ENCODE measurements at places on chromosomes 3 and 15. TPM values are rescaled to one million over a fixed set of nuclear protein-coding genes. Genes with fewer than 3 reads are reported as not detected.

DNA sequence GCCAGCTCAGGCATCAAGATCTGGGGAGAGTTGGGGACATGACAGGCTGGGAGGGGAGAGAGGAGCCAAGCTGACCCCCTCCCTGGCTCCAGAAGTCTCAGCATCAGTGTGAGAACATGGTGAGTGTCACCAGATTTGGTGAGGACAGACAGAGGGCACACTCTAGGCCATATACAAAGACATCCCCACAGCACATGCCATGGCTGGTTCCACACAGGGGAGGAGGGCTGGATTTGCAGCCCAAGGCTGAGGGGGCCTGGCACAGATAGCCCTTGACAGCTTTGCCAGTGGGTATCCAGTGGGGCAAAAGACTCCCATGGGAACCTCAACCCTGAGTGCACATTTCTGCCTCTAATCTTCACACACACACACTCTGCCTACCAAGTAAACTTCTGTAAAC is 10.1 kb upstream of the ANKRD63 start:
- no peaks in the 10 kb centered on the region for H3K27me3 ChIP-seq
- H3K4me1 ChIP-seq: no peaks in the 10 kb centered on the region
- no peak overlapping the region for H3K27ac ChIP-seq

DNA sequence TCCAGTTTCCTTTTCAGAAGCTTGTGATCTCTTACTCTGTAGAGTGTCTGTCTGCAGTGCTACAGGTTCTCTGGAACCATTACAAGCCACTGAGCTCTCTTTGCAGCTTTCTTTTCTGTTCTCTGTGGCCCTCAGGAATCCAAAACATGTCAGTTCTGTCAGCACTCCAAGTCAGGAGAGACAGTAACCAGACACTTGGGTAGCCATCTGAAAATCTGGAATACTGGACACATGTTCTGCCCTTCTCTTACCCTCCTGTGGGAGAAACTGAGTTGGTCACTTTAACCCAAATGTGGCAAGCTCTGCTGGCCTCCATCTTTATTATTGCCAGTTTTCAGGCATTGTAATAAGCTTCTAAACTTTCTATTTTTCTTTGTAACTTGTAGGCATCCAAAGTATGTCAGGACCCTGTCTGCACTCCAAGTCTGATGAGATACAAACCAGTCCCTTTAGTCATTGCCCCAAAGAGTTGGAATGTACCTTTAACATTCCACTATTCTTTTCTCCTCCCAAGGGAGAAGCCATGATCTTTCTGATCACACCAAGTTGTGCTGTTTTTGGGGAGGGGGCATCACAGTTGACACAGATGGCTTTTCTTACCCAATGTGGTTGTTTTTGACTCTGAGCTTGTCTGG is 183.7 kb downstream of the DPH6 start:
- no peak for DNase-seq
- H3K4me3 ChIP-seq: no peak overlapping the region
- no peaks in the 10 kb centered on the region for H3K4me1 ChIP-seq
- no peaks in the 10 kb centered on the region for H3K36me3 ChIP-seq
- no peaks in the 10 kb centered on the region for H3K27me3 ChIP-seq

DNA sequence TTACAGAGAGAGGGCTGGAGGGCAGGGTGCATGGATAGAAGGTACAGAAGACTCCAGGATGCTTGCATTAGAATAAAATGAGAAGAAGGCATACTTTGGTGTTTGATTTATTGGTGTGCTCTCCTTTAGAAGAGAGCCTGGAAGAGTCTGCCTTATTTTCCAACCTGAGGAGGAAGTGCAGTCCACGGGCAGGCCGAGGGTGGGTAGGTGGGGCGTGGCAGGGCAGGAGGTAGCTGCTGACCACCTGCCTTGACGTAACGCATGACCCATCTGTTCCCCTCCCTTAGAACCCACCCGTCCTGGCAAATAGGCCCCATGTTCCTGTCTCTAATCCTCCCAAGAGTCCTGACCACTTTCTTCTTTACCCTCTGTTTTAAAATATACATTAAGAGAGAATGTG is 222.3 kb upstream of the LYSMD4 start:
- peaks cover 7% of the 10 kb centered on the region for H3K27me3 ChIP-seq
- no peaks in the 10 kb centered on the region for H3K36me3 ChIP-seq
- no peak overlapping the region for H3K27ac ChIP-seq

DNA sequence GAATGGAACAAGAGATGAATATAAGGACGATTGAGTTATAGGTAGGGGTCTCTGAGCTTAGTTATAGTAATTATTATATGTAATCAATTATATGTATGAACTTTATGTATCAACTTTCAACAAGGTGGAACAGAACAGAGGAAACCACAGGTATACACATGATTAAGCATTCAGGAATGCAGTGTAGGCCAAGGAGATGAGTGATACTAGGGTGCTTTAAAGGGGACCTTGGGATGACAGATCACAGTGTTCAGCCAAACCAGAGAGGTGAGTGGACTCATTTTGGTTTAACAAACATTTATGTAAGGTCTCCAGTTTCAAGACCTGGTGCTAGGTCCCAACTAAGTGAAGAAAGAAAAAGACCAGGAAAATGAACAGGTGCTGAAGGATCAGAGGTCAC is 895.5 kb downstream of the ROBO2 start:
- no peak overlapping the region for H3K27ac ChIP-seq
- H3K4me1 ChIP-seq: no peaks in the 10 kb centered on the region
- H3K4me3 ChIP-seq: no peak overlapping the region

DNA sequence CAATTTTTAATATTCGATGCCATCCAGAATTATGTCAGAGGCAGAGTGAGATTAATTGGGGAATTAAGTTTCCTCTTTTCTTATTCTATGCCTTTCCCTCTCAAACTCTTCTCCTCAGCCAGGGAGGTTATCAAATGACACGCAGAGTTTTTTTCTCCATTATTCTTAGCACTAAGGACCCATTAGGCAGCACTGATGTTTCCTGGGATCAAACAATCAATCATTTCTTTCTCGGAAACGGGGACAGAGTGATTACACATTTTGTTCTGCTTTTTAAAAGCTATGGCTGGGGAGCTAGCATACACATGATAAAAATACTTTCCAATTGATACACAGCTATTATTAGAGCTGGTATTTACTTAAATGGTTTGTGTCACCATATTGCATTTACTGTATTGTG is 35.3 kb upstream of the PSMD6 start:
- H3K4me1 ChIP-seq: no peaks in the 10 kb centered on the region
- no peaks in the 10 kb centered on the region for H3K36me3 ChIP-seq
- H3K27me3 ChIP-seq: peaks cover 30% of the 10 kb centered on the region
- H3K4me3 ChIP-seq: no peak overlapping the region

DNA sequence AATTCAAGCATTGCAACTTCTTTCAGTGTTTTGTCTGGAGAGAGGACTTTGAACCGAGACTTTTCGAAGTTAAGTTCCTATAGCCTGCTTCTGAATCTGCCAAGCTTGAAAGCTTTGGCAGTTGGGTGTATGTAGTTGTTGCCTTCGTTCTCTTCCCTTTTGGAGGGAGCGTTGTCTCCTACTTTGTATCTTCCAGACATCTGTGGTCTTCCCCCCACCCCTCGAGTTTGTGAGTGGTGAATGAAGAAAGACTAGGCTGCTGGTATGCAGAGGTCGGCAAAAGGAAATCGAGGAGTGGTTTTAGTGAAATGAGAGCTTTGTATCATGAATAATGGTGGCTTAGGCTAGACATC is 1.3 kb downstream of the CTNNB1 start:
- peaks cover 16% of the 10 kb centered on the region for H3K27me3 ChIP-seq
- H3K36me3 ChIP-seq: peaks cover 3% of the 10 kb centered on the region
- H3K4me3 ChIP-seq: peak overlapping the region; percentile 94
- peaks cover 24% of the 10 kb centered on the region for H3K4me1 ChIP-seq
- peak; percentile 27 for DNase-seq
- H3K27ac ChIP-seq: peak overlapping the region; percentile 92

- H3K27me3 ChIP-seq: peaks cover 4% of the 10 kb centered on the region
- H3K36me3 ChIP-seq: no peaks in the 10 kb centered on the region
- no peak overlapping the region for H3K4me3 ChIP-seq
- no peak for DNase-seq
- H3K27ac ChIP-seq: no peak overlapping the region
Observed at GRCh38 chr3:179853176-179853575, 183.6 kb downstream of the PEX5L start.

DNA sequence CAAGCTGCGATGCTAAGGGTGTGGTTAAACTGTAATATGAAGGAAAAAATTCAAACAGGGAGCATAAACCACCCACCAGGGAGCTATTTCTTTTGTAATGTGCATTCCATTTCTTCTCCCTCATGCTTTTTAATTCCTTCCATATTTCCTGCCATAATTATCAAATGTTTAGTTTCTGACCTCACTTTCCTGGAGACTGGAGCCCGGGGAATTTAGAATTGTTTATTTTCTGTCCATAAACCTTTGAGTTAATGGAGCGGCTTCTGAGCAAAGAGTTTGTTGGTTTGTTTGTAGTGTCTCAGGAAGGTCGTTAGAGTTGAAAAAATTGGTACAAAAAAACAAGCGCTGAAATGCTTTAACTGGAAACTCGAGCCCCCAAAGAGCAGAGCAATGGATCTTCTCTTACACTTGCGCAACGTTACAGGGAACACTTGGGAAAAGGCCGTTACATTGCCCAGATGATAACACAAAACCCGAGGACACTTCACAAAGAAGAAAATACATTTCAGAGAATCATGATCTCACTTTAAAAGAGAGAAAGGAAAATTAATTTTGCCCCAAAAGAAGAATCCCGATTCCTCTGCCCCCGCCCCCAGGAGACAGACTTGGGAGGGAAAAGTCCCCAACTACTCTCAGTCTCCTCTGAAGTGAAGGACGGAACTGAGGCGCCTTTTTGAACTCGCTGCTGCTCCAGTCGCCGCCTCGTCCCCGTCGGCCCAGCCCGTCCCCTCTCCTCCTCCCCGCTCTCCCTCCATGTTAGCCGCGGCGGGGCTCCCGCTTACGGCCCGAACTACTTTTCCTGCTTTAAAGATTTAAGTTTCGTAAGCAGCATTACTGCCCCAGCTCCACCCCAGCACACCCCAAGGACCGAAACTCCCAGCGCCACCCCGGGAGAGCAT is 842 bp downstream of the FSTL1 start:
- peak overlapping the region; percentile 85 for H3K4me3 ChIP-seq
- peaks cover 63% of the 10 kb centered on the region for H3K27me3 ChIP-seq
- H3K4me1 ChIP-seq: peaks cover 5% of the 10 kb centered on the region
- DNase-seq: no peak
- H3K27ac ChIP-seq: no peak overlapping the region
- no peaks in the 10 kb centered on the region for H3K36me3 ChIP-seq

- no peak overlapping the region for H3K4me3 ChIP-seq
- H3K27ac ChIP-seq: no peak overlapping the region
- H3K4me1 ChIP-seq: no peaks in the 10 kb centered on the region
- no peaks in the 10 kb centered on the region for H3K27me3 ChIP-seq
Observed at GRCh38 chr3:94587291-94587690, 524.4 kb downstream of the NSUN3 start.

GRCh38 chr3:195263925-195264600 is 6.9 kb downstream of the XXYLT1 start:
- H3K4me3 ChIP-seq: no peak overlapping the region
- no peaks in the 10 kb centered on the region for H3K27me3 ChIP-seq
- H3K4me1 ChIP-seq: peaks cover 14% of the 10 kb centered on the region
- H3K27ac ChIP-seq: no peak overlapping the region

DNA sequence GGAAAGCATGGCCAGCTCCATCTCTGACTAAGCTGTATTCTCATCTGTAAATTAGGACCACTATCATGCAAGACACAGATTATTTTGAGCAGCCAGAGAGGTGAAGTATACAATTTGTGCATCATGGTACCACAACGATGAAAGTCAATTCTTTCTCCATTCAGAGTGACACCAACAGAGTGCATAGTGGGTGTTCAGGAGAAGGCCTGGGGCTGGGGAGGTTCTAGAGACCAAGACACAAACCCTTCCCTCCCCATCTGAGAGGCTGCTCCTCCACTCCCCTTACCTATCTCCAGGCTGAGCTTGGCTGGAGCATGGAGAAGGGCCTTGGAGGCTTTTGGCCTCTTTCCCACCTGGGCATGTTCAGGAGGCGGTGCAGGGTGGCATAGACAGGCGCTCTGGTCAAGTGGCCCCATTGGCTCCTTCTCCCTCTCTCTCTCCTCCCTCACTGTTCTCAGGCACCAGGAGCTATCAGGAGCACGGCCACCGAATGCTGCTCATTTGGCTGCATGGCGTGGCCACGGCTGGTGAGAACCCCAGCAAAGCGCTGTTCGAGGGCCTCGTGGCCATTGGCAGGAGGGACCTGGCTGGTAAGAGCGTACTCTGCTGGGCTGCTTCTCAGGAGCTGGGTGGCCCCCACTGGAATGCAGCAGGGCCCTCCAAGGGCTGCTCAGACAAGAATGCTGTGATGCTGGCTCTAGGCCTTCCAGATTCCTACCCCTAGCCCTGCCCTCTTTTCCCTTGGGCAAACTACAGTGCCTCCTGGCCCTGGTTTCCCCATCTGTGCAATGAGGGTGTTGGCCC is 37.9 kb downstream of the ANKDD1A start:
- no peak for DNase-seq
- peaks cover 5% of the 10 kb centered on the region for H3K36me3 ChIP-seq
- H3K4me3 ChIP-seq: no peak overlapping the region
- H3K27me3 ChIP-seq: no peaks in the 10 kb centered on the region
- peaks cover 9% of the 10 kb centered on the region for H3K4me1 ChIP-seq

Gene CMC1
- 45.6 TPM for total RNA-seq

Gene TMOD2
- 14.7 TPM for total RNA-seq
